Stimulated activated CD8-positive, alpha-beta memory T cell treated with anti-CD3 and anti-CD28 coated beads, Interleukin-4, amount 100 ng/mL, for 1 hour (primary cell): ENCODE measurements at places on chromosomes 6 and 20.

DNA sequence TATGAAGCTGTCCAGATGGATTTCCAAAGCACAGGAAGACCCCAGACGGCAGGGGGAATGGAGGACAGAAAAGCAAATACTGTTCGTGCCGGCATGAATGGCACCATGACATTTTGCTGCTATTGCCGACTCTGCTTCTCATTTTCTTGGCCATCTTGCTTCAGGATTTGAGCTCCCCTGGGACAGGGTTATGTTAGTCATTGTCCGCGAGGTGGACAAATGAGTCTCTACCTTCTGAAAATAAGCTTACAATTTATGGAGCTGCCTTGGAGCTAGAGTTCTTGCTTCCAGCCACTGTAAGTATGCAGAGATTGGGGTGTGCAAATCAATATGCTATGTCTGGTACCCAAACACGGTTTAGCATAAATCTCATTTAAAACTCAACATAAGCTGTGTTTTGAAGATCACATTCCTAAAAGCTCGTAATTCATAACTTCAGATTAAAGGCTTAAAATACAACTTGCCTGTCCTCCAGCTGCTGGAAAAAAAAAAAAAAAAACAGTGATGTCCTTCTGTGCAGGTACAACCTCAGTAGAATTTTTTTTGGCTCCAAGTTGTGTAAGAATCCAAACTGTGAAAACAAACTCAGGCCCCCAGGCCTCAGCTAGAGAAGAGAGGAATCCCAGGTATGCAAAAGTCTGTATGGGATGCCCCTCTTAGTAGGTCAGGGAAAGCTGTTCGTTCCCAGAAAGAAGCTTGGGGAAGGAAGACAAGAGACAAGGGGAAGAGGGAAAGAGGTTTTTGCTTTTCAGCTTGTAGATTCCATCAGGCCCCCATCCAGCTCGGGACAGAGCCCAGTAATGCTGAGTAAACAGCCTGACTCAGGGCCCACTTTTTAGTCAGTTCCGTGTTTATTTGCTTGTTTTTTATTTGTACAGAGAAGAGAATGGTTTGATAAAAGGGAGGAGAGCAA, 184.2 kb upstream of the FOXA2 start:
- no peak for DNase-seq

GRCh38 chr6:21305893-21306332, 287.6 kb upstream of the SOX4 start:
- DNase-seq: no peak

DNA sequence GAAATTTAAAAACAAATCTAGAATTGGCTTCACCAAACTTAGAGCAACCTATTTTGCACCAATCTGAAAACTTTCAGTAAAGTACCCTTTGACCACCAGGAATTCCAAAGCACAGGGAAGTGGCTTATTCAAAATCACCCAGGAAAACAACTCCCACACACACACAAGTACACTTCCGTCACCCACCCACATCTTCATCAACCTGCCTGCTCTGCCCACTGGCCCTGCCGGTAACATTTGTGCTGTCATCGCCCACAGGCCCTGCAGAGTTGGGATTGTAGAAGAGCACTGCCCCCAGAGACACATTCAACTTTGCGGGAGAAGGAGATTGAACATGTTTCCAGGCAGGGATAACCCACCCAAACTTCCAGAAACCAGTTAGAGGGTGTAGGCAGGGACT, 19.3 kb upstream of the SCML4 start:
- no peak for DNase-seq

DNA sequence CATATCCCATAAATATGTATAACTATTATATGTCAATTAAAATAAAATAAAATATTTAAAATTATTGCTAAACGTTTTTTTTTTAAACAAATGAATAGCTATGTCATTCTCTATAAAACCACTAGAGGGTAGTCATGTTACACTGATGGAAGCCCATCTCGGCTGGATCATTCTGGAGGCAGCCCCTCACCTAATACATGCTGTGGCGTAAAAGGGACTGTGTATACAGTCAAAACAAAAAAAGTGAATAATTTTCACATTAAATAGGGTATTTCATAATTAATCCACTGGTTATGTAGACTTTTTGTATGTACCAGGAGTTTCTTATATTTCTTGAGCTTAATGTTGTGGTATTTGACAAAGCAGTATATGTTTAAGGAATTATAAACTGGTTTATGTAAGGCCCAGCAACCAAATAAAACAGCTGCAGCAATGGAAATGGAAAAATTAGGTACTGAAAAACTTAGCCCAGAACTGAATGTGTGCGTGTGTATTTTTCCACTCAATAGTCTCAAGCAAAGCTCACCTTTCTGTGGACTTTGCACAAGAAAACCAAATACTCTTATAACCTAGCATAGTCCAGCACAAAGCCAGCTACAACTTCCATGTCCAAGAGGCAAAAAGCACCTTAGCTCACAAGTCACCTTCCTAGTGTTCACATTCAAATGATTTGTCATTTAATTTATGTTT, 81.7 kb downstream of the COL9A1 start:
- DNase-seq: no peak

DNA sequence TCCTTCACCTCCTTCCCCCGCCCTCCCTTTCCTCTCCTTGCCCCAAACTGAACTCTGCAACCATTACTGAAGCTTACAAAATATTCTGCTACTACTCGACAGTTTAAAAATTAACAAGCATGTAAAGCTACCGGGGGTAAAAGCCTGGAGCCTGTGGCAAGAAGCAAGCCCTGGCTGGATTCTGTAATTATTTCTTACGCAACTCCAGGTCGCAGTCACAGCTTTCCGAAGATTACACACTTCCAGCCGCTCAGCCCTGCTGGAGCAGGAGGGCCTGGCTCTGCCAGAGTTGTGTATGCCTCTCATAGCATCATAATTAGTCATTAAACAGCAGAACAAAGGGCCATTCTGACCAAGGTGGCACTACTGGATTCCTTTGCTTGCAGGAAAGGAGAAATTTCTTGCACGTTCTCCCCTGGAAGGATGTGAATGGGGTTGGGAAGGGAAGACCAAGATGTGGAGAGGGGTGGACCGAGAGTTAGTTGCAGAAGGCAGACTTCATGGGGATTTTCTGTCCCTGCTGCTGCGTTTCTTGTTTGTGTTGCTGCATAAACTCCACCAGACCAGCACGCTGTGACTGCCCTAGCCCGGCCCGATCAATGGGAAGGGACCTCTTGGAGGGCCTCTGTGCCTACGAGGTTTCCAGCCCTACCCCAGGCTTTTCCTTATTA, 23.6 kb downstream of the FOXQ1 start:
- no peak for DNase-seq

GRCh38 chr20:35821807-35822242, 50.0 kb downstream of the PHF20 start:
- DNase-seq: no peak

GRCh38 chr20:25464501-25465242, 57.2 kb downstream of the GINS1 start:
- no peak for DNase-seq

- DNase-seq: no peak
These were observed 3.8 kb downstream of the COL12A1 start for GRCh38 chr6:75201901-75202672.

DNA sequence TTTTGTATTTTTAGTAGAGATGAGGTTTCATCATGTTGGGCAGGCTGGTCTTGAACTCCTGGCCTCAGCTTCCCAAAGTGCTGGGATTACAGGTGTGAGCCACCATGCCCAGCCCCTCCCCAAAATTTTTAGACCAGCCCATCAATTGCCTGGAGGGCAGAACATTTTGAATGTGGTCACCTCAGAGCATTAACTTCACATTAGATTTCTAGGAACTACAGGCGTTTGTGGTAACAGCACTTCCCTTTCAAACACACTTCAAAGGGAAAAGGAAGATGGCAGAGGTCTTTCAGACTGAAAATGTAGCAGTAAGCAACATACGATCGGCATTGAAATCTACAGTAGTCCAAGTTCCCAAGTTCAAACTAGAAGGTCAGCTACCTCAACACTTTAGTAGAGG, 12.3 kb upstream of the SLA2 start:
- DNase-seq: no peak

DNA sequence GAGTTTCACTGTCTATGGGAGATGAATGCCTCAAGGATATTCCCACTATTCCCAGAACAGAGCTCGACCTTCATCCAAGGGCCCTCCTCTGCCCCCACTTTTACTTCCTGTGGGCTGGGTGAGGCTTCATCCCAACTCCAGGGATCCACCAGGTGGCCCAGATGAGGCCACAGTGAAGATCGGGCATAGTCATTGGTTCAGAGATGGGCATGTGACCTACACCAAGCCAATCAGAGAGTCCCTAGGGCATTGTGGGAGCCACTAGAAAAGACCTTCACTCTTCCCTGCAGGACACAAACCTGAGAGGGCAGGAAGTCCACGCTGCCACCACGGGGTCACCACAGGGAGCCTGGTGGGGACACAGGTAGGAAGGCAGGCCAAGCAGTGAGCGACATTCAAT, 72.9 kb upstream of the SLC22A16 start:
- no peak for DNase-seq

DNA sequence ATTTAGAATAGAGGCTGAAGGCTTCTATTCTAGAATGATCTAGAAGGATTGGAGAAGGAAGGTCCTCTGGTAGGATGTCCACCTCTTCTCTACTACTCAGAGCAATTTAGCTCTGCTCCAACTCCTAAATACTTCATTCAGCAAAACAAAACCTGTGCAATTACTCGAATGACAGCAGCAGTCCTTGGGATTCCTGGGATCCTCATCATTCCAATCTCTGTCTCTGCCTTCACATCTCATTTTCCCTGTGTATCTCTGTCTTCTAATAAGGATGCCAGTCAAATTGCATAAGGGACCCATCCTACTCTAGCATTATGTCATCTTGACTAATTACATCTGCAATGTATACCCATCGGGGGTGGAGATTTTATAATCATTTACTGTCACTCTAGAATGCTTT, 5.5 kb upstream of the AIG1 start:
- DNase-seq: no peak

DNA sequence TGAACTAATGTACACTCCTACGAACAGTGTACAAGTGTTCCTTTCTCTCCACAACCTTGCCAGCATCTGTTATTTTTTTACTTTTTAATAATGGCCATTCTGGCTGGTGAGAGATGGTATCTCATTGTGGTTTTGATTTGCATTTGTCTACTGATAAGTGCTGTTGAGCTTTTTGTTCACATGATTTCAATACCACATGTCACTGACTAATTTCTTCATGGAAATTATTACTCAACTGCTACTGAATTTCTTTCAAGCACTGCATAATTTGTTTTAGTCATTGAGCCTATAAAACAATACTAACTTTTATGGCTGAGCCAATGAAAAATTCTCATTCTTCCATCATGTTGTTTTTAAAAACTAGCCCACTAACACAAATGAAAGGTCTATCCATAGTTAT, 115.4 kb downstream of the FRK start:
- no peak for DNase-seq

- no peak for DNase-seq
These were observed 298.4 kb downstream of the UTRN start for GRCh38 chr6:144583614-144583954.

DNA sequence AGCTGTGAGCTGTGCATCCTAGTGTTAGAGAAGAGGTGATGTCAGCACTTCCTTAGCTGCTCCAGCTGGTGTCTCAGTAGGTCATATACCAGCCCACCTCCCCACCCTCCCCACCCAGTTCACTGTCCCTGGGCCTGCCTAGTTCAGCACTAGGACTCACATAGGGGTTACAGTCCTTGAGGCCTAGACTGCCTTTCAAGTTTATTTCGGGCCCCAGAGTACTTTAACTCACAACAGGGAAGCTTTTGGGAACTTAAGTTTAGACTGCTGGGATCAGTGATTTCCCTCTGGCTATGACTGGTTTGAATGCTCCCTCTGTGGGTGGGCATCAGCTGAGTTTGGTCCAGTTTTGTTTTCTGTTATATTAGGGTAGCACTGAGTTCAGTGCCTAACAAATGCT, 139.2 kb upstream of the MMS22L start:
- no peak for DNase-seq

DNA sequence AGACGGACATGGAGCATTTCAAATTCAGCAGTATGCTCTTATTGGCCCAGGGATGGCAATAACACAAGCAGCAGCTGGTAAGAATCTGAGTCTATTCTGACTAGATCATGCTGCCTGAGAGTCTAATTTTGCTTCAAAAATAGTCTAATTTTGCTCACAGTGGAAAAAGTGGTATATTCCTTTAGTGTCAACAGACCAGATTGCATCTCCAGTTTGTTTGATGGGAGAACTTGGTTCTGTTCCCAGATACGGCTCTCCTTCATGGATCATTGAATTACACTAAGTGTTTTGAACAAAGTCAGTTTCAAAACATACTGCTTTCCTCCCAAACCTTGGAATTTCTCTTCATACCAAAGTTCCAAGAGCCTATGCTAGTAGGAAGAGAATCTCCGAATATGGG, 586.1 kb downstream of the RNF144B start:
- no peak for DNase-seq
